ENCODE measurements at places on chromosomes 12 and 14.

- no peak for DNase-seq
Observed at GRCh38 chr12:103441437-103442181, 54.2 kb downstream of the C12orf42 start.

DNA sequence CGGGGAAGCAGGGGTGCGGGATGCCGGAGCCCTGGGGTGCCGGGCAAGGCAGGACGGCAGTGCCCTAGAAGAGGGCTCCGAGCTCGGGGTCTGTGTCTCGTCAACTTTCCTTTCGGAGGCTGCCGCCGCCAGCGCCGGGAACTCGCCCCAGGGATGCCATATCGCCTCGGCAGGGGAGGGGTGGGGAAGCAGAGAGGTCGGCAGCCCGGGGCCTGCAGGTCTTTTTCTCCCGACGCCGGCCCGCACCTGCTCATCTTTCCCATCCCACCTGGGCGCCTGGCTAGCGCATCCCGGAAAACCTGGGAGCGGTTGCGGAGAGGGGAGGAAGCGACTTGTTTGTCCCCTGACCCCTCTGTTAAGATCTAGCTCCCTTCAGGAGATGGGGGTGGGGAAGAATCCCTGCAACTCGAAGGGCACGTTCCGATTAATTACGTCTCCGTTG, 547 bp downstream of the CNTN1 start:
- DNase-seq = no peak

- DNase-seq = no peak
Observed at GRCh38 chr12:40031965-40032364, 73.9 kb downstream of the SLC2A13 start.

- DNase-seq = no peak
Observed at GRCh38 chr12:62738616-62739015, 196.3 kb downstream of the PPM1H start.

GRCh38 chr14:20681348-20682126, 2.8 kb upstream of the RNASE4 start:
- peak; percentile 80 for DNase-seq

DNA sequence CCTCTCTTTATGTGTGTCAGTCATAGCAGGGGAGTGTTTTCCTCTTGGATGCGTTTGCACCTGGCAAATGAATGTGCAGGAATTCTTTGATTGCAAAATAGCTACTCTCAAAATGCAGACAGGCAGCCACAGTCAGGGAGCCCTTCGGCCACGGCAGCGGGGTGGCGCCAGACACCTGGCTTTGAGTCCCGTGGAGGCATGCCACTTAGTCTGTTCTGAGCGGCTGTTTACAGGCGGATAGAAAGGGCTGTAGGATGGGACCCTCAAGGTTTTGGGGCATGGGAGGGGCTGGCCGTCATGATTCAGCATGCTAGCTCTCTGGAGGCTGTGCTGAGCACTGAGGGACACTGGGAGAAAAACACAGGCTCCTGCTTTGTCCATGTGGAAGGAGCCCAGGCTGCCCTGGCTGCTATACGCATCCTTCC, 117.1 kb downstream of the SLC25A47 start:
- peak; percentile 6 for DNase-seq

DNA sequence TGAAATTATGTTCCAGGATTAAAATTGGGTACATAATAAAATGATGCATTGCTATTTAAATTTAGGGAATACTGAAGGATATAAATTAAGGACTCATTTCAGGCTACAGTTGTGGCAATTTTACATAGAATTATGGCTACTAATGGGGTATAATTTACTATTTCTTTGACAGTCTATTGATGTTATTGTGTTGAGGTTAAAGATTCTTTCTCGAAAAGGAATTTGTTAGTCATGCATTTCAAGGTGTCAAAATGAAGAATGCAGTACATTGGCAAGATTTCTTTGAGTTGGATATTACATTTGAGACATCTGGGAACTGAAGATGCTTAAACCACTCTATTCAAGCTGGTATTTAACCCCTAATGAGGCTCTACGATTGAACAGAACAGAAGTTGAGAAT, 28.3 kb downstream of the SLC5A8 start:
- no peak for DNase-seq

DNA sequence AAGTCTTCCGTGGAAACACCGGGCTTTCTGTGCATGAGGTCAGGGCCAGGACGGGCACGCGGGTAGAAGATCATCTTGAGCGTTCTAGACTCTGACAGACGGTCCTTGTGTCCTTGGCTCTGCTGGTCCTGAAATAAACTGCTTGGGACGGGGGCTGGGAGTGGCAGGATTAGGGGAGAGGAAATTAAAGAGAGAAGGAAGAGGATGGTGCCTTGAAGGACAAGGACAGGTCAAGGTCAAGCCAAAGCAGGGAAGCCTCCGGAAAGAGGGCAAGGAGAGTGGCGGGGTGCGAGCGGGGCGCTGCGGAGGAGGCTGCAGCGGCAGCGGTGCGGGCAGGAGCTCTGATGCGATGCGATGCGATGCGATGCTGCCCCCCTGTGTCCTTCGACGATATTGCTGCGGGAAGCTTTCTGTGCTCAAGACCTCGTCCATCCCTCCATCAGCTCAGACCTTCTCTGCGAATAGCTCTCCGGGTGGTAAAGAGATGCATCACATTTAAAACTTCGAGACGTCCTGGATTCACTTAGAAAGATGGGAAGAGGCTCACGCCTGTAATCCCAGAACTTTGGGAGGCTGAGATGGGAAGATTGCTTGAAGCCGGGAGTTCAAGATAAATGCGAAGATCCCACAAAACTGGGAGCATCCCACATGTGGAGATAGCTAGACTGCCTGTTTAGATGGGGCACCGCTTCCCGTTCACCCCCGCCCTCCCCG, 110.1 kb upstream of the TMEM132D start:
- no peak for DNase-seq

GRCh38 chr12:92096346-92097136, 49.1 kb downstream of the BTG1 start:
- DNase-seq = no peak

- no peak for DNase-seq
Observed at GRCh38 chr12:51538599-51538998, 52.4 kb upstream of the SCN8A start.

DNA sequence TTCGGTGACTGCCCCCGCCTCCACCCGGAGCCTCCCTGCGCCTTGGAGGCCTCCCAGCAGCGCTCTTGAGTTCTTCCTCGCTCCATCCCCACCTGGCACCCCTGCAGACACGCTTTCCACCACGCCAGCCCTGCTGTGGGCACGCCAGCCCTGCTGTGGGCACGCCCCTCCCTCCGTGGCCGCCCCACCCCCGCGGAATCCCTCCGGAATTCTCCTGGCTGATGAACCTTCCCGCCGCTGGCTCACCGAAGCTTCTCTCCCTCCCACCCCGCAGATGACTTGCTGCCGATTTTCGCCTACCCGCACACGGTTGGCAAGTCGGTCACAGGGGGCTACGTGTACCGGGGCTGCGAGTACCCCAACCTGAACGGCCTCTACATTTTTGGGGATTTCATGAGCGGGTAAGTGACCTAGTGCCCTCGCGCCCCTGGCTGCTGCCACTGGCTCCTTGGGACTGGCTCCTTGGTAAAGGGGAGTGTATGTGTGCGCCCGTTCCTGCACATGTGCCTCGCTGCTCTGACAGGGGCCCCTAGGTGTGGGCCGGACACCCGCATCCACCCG, 15.2 kb downstream of the HHIPL1 start:
- DNase-seq = no peak

DNA sequence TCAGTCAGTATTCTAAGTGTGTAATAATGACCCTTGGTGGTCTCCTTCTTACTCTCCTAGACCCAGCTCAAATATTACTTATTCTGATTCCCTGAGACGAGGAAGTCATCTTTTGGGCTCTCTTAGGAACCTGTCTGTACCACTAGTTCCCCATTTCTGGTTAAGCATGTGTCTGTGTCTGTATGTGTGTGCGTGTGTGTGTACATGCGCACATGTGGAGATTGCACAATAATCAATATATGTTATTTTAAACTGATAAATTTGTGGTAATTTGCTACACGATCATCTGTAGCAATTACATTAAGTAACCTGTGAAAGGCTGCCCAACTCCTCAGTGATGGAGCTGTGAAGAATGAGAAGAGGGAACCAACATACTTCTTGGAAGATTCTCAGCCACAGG, 132.2 kb downstream of the ASCL4 start:
- DNase-seq = no peak

DNA sequence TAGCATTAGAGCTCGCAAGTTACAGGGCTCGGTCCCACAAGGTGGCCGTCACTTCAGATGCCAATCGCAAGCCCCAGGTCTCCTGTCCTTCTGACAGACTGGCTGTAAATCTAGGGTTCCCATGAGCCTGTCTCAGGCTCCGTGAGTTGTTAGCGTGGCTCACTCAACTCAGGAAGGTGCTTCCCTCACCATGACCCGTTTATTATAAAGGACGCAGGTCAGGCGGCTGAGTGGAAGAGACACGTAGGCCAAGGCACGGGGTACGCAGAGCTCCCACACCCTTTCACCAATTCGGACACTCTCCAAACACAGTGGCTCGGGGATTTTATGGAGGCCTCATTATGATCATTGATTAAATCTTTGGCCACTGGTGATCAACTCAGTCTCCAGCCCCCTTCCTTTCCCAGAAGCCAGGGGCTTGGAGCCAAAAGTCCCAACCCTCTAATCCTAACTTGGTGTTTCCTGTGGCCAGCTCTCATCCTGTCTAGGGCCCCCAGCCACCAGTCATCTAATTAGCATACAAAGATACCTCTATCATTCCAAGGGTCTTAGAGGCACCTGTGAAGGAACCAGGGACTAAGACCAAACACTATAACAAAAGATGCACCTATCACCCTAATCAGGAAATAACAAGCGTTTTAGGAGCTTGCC, 25.8 kb upstream of the LRTM2 start:
- no peak for DNase-seq

DNA sequence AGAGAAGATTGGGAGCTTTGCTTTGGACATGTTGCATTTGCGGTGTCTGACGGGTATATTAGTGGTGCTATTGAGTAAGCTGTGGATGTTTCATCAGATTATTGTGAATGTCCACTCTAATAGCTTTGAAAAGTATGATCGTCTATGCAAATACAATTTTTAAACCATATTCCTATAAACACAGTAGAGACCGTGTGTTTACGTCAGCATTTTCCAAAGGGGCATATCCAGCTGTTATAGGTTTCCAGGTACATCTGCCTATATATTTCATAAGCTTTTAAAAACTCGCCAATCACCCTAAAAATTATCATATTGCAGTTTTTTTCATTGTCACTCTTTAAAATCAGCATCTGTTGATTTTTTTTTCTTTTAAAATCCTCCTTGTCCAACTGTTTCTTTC, 91.7 kb downstream of the NKX2-1 start:
- DNase-seq = no peak

- no peak for DNase-seq
Observed at GRCh38 chr12:125201940-125202339, 136.7 kb downstream of the AACS start.

GRCh38 chr14:78253986-78254385, 83.8 kb downstream of the NRXN3 start:
- no peak for DNase-seq

DNA sequence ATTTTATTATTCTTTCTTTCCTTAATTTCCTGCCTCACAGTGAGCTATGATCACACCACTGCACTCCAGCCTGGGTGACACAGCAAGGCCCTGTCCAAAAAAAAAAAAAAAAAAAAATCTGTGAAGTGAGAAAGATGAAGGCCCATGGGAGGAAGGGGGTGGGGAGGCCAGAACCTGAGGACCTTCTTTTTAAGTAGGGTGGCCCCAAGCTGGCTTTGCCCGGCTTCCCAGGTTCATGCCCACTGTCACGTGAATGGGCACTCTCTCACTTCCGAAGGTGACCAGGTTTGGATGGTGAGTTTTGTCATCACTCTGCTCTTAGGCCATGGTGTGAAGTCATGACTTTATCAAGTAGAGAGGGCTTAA, 82.3 kb downstream of the TNFAIP2 start:
- no peak for DNase-seq

- DNase-seq = no peak
Observed at GRCh38 chr14:26996246-26996645, 398.4 kb upstream of the NOVA1 start.

DNA sequence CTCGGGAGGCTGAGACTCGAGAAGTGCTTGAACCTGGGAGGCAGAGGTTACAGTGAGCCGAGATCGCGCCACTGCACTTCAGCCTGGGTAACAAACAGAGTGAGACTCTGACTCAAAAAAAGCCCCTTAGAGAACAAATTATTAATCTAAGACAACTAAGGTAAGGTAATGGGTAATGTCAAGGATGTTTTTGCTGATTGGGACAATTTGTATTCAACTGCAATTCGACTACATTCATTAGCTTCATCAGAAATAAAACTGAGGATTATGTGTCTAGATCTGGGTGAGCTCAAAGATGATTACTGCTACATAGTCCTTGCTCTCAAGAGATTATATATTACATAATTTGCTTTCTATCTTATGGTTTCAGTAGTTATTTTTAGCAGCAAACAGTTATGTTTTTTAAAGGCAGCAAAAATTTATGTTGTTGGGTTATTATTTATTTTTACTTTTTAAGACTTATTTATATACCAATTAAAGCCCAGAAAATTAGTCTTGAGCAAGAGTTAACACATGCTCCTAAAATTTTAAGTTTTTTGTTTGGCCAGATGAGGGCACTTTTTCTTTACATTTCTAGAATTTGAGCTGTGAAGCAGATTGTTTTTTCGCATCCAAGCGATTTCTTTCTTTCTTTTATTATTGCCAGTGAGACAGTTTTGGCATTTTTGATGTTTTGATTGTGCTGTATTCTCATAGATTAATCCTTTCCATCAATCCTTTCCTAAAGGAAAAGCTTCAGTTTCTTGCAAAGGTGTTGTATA, 52.3 kb downstream of the PLEKHA5 start:
- DNase-seq = no peak

DNA sequence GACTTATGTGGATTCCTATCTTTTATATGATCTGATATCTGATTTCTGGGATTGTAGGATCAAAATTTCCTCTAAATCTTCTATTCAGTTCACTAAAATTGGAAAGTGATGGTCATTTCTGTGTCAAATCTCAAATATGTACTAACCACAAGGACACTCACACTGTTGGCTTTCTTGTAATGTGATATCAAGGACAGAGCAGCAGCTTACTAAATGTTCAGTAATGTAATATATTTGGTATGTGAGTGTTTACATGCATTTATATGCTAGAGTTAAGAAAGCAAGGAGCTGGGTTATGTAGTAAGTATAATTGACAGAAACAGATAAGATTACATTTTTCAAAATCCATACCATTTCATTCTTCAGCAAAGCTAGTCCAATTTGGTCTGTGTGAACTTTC, 16.5 kb downstream of the PUS7L start:
- no peak for DNase-seq

DNA sequence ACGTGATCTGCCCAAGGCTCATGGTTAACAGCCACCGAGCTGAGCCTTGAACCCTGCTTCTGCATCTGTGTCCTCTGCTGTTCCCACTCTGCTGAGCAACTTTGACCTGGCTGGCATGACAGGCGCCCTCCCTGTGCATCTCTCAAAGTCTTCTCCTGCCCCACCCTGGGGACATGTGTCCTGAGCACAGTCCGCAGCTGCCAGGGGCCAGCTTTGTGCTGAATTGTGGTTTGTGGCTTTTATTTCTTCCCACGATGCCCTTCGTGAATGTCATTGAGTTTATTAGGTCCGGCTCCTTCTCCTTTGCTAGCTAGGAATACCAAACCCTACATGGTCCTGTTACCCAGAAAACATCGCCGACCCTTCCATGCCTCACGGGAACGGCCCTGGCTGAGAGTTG, 161.0 kb downstream of the TSPAN9 start:
- DNase-seq = no peak

All from effector memory CD4-positive, alpha-beta T cell (primary cell).